Activated CD4-positive, alpha-beta T cell treated with anti-CD3 and anti-CD28 coated beads, Interleukin-2, amount 50 U/mL, for 4 hours (primary cell): ENCODE measurements at places on chromosomes 1 and 21.

- no peak for DNase-seq
These were observed 137.3 kb downstream of the SDCCAG8 start for GRCh38 chr1:243393096-243393495.

DNA sequence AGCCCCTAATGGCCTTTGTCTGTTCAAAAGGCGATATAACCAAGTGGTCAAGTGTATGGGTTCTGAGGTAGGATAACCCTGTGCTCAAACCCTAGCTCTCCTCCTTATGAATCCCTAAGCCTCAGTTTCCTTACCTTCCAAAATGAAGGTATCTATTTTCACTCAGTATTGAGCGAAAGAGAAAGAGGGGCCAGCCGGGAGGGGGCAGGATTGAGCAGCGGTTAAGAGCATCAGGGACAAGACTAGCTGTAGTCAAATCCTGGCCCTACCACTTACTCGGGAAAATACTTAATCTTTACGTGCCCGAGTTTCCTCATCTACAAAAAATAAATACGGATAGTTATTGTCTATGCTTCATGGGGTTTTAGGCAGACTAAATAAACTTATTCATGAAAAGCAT is 25.7 kb downstream of the LY9 start:
- no peak for DNase-seq

GRCh38 chr1:164725401-164725800 is 166.4 kb downstream of the PBX1 start:
- no peak for DNase-seq

DNA sequence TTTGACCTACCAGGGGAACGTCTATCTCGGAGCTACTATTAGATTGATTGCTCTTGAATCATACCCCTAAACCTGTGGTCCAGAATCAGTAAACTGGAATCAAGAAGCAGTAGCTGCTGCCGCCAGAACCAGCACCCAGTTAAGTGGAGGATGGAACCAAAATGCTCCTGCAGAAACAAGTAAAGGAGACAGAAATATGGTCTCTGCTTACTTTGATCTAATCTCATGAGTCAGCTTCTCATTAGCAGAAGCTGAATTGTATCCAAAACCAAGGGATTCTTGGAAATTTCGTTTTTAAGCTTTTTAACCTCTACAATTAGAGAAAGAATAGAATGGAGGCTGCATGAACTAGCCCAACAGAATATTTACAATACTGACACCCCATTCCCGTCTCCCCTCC is 42.6 kb upstream of the PIGV start:
- no peak for DNase-seq

- no peak for DNase-seq
These were observed 155.0 kb downstream of the PCNX2 start for GRCh38 chr1:233140499-233140898.

DNA sequence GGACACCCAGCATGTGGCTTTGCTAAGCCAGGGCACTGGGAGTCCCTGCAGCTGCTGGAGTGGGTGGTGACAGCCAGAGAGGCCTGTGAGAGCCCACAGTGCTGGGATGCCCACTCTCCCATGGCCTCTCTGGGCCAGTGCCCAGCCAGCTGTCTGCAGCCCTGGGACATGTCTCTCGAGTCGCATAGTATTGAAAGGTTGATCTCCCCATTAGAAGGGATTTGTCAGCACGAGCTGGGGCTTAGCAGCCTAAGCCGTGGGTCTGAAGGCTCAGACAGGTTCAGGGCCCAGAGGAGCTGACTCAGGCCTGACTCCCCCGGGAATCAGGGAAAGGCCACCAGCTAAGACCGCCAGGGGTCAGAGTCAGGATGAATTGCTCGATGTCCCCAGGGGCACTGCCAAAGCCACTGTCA is 53.5 kb downstream of the FOXD2 start:
- no peak for DNase-seq

DNA sequence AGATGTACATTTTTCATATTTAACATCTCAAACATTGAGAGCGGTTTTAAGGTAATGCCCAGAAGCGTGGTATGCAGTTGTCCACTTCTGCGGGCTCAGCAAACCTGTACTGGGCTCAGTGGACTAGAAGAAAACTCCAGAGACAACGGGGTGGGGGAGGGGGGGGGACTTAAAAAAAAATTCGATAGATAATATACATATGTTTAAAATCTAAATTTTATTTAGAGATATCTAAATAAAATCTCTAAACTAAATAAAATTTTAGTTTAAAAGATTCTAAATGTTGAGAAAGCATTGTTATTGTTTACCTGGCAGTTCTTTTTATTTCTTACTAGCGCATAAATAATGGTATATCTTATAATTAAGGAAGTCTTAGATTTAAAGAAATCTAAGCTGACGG is 1.1 kb upstream of the IL12RB2 start:
- DNase-seq: no peak

- DNase-seq: no peak
These were observed 36.7 kb upstream of the LRRC53 start for GRCh38 chr1:74548961-74549750.

- DNase-seq: no peak
These were observed 59.6 kb downstream of the RGS21 start for GRCh38 chr1:192376374-192376773.

- no peak for DNase-seq
These were observed 14.6 kb downstream of the TFAP2E start for GRCh38 chr1:35587736-35588135.

- DNase-seq: no peak
These were observed 25.1 kb downstream of the TMEM201 start for GRCh38 chr1:9613625-9614299.

DNA sequence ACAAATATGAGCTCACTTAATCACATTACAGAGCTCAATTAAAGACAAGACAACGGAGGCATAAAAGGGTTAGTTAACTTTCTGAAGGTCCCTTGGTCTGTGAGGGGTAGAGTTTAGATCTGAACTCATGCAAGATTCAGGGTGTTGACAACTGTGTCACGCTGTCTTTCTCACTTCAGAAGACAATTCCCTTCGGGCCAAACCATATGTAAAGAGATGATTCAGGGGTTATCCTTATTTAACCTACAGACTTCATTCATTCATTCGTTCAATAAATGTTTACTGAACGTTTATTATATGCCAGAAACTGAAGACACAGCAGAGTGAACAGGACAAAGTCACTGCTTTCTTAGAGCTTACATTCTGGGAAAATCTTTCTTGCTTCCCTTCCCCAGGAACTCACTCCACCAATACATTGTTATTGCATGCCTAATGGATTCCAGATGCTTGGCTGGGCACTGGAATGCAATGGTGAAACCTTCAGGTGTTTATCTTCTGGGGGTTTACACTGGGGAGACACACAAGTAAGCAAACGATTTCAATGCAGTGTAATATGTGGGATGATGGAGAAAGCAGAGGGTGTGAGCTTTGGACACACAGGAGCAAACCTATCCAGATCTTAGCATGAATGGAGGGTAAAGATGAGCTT is 6.4 kb downstream of the XCL1 start:
- no peak for DNase-seq

DNA sequence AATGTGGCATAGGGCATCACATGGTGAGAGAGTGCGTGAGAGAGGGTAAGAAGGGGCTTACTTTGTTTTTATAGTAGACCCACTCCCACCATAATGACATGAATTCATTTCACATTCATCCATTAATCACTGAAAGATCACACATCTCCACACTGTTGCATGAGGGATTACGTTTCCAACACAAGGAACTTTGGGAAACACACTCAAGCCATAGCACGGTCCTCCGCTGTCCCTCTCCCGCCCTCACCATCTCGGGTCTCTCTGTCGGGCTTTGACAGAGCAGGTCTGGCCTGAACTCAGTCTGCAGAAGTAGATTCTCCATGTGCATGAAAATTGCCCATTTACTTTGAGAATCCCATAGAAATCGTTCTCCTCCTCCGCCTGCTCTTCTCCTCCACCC is 312.2 kb downstream of the MATN1 start:
- DNase-seq: no peak

DNA sequence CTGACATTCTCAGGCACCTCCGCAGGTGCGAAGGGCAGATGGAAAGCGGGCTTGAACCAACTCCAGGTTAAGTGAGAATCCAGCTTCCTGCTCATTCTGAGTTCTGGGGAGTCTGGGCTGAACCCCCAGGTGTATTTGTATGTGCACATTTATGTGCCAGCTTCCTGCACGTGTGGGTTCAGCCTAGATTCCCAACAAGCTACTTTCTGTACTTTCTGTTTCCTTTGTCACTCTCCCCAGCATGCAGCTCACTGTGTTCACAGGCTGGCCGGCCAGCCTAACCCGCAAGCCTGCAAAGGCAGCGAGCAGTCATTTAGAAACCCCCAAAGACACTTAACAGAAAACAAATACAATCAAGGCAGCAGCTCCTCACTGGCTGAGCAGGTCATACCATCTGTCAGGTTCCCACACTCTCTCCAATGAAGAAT is 1.3 kb upstream of the IL19 start:
- no peak for DNase-seq

- no peak for DNase-seq
These were observed 51.4 kb upstream of the RGL1 start for GRCh38 chr1:183753464-183753891.
